CD4-positive, alpha-beta T cell treated with Interleukin-17A for 4 hours (primary cell): ENCODE measurements at places on chromosomes 11 and 22.

DNA sequence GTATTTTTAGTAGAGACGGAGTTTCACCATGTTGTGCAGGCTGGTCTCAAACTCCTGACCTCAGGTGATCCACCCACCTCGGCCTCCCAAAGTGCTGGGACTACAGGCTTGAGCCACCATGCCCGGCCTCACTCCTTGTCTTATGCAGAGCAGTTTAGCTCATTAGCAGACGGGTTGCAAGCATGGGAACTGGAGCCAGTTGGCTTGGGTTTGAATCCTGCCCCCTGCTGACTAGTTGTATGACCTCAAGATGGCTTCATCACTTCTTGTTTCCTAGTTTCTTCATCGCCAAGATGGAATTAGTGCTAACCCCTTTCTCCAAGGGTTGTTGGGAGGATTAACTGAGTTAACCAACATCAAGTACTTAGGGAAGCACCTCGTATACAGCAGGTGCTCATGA, 23.4 kb upstream of the RASD2 start:
- DNase-seq = no peak

DNA sequence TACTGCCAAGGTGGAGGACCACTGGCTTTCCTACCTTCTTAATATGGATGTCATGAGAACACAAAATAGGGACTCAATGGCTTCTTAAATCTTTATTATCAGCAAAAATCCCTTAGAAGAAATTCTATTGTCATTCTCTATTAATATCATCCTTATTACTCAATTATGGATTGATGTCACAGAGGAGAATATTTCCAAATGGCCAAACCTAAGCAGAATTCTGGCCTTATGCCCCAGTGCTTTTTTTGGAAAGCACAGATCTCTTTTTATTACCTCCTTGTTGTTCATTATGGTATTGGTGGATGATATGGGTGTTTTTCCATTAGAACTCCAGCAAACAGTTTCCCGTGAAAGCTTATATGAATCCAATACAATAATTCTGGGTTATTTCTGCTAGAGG, 9.9 kb downstream of the CRTAM start:
- DNase-seq = no peak

DNA sequence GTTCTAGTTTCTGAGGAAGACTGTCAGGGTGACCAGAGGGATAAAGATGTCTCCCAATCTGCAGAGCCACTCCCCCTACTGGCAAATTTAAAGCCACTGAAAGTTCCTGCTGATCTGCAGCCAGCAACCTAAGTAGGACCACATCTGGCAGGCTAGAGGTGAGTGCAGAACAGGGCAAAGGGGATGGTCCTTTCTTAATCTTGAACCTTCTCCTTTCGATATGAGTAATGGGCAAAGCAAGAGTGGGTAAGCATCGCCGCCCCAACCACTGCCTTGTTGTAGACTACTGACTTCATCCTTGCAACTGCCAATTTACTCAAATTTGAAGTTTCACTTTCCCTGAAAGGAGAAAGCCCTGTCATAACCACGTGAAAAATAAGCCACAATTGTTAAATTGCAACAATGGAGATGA, 30.7 kb downstream of the SCUBE2 start:
- DNase-seq = peak; percentile 3

- no peak for DNase-seq
Measured at GRCh38 chr11:81237139-81237538, 1496.5 kb downstream of the FAM181B start.

DNA sequence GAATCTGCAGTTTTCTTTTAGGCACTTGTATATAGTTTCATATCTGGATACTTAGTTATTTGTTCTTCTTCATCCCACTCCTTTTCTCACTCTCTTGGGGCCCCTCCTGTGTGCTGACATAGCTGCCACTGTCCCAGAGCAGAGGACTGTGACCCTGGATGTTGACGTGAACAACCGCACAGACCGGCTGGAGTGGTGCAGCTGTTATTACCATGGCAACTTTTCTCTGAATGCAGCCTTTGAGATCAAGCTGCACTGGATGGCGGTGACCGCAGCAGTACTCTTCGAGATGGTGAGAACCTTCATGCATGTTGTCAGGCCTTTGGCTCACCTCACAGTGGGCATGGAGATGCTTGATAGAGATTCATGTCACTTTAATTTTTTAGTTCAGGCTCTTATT, 50.9 kb upstream of the YWHAH start:
- DNase-seq = no peak

GRCh38 chr22:25663654-25664053, 78.3 kb upstream of the MYO18B start:
- DNase-seq = no peak

DNA sequence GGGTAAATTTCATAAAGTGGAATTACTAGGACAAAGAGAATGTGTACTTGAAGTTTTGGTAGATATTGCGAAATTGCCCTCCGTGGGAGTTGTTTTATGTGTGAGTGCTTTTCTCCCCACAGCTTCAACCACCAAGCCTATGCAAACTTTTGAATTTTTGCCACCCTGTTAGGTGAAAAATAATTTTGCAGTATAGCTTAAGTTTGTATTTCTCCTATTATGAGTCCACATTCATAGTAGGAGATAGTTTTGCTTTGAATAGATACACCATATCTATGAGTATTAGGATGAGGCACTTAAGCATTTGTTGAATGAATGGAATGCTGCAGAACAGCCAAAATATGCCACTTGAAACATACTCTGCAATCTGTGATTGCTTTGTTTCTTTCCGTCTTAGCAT, 43.6 kb downstream of the UVRAG start:
- DNase-seq = no peak

DNA sequence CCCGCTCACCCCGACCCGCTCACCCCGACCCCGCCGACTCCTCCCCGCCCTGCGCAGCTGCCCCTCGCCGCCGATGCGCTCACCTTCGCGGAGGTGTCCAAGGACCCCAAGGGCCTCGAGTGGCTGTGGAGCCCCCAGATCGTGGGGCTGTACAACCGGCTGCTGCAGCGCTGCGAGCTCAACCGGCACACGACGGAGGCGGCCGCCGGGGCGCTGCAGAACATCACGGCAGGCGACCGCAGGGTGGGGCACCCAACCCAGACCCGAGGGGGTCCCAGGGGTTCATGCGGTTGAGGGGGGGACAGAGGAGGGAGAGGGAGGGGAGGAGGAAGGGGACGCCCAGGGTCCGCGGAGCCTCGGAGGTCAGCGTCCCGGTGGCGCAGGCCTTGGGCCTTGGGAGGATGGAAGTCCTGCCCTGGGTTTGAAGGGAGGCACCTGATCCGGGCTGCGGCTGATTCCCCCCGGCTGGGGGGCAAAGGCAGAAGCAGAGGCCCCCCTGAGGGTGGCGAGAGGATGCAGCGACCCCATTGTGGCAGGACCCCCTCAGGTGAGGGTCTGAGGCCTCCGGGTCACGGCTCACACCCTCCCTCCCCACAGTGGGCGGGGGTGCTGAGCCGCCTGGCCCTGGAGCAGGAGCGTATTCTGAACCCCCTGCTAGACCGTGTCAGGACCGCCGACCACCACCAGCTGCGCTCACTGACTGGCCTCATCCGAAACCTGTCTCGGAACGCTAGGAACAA, 9.2 kb downstream of the PKP3 start:
- no peak for DNase-seq

GRCh38 chr11:13343931-13344717, 66.5 kb downstream of the BMAL1 start:
- DNase-seq = peak; percentile 79

DNA sequence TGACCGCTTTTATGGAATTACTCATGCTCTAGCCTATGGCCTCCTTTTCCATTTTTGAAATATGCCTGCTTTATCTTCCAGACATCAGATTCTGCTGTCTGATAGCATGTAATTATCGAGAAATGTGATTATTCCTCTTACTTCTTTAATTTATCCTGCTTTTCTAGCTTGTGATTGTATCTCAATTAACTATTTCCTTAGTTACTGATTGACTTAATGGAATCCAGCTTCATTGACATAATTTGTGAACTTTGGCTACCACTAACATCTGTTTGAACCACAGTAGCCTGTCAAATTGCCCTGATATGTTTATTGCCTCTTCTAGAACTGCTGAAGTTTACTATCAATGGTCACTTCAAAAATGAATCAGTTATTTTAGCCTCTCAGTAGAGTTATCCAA, 25.5 kb upstream of the PDE3B start:
- DNase-seq = no peak

DNA sequence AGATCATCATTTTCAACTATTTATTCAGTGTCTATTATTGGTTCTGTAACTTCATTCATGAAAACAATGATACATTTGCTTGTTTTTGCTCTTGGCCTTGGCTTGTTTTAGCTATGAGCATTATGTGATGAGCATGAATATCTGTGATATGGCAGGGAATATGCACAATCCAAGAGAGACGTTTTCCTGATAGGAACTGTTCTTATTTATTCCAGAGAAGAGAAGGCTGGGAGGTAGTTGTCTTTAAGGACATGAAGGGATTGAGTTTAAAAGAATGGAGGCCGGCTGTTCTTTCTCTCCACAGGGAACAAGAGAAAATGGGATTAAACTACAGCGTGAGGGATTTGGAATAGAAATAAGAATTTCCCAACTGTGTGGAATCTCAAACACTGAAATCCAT, 30.3 kb downstream of the BLID start:
- no peak for DNase-seq

GRCh38 chr11:46249938-46250744, 27.3 kb upstream of the CREB3L1 start:
- no peak for DNase-seq

DNA sequence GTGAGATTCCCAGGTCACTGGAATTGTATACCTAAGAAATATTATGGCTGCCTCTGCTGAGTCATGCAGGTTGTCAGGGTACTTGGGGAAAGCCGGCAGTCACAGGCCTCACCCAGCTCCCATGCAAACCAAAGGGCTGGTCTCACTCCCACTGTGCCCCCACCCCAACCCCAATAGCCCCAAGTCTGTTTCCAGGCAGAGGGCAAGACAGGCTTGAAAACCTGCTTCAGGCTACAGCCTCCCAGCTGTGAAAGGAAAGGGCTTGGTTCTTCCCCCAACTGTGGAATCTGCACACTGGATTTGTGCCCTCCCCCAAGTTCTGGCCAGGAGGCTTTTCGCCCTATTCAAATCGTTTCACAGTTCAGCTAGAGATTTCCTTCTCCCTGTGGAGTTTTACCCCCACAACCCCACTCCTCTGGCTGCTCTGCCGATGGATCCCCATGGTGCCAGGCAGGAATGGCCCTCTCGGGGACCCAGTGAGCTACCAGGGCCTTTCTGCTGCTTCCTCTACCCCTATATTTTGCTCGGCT, 37.0 kb upstream of the ABTB2 start:
- DNase-seq = no peak

GRCh38 chr11:59841514-59841913, 3.8 kb downstream of the CBLIF start:
- DNase-seq = no peak

DNA sequence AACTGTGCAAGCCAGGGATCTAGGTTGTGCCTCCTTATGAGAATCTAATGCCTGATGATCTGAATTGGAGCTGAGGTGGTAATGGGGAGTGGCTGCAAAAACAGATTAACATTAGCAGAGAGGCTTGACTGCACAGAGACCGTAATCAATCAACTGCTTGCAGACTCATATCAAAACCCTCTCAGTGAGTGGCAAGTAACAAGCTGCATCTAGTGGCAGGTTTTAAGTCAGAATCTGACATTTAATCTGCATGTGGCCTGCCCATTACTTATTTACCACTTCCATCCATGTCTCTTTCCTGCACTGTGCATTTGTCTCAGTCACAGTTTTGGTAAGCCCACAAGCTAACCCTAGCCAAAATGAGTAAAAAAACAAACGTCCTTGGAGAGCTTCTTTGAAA, 11.2 kb downstream of the C11orf58 start:
- no peak for DNase-seq

- DNase-seq = no peak
Measured at GRCh38 chr11:122173587-122173986, 57.6 kb upstream of the BLID start.

DNA sequence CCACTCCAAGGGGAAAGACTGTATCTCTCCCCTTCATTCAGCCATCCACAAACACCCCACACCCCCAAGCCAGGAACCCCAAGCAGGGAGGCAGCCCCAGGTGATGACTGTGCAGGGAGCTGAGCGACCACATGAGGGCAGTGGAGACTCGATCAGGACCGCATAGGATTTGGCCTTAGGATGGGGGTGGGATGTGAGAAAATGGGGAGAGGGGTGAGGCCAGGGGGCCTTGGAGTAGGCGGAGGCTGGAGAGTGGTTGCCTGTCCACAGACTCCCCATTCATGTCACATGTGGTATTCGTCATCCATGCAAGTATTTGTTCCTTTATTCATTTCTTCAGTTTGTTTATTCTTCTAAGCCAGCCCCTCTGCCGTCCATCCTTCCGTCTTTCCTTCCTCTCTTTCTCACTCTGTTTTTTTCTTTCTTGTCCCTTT, 2.7 kb upstream of the RHOD start:
- peak; percentile 51 for DNase-seq

GRCh38 chr11:64539711-64540427, 51.2 kb upstream of the SLC22A12 start:
- no peak for DNase-seq
